ENCODE measurements at places on chromosomes 7 and 10.

GRCh38 chr7:98913026-98913425 is 34.7 kb downstream of the TRRAP start:
- DNase-seq: no peak

DNA sequence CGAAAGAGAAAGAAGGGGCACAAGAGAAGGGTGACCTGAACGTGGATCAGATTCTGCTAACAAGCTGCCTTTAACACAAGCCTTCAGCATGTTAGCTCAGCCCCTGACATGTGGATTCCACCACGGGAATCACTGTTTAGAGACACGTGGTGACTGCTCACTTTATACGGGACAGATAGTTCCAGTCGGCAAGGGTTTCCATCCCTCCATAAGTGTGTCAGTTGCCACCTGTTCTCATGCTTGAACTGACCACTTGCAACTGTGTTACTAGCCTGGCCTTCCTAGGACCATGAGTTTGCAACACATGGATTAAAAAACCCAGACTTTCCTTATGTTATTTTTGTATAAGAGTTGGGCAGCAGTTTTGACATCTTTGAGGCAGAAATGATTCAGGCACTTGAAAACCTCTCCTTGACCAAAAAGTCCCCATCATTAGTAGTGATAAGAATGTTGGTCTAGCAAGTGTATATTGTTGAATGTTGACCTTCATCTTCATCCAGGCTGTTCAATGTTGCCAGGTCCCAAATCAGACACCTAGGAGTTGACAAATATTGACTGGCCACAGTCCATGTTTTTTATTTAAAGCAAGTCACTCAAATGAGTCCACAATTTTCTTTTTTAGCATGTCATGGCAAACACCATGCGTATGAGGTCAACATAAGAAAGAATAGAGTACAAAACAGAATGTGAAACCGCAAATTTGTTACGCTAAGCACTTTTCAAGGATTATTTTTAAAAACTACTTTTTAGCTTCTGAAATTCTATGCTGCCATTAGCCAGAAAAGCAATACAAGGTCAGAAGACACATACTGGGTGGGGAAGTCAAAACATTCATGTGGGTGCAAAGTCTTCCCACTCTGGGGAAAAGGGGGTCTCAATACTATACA is 101.6 kb downstream of the ABLIM1 start:
- no peak for DNase-seq

GRCh38 chr10:65325913-65326312 is 1599.9 kb upstream of the LRRTM3 start:
- no peak for DNase-seq

DNA sequence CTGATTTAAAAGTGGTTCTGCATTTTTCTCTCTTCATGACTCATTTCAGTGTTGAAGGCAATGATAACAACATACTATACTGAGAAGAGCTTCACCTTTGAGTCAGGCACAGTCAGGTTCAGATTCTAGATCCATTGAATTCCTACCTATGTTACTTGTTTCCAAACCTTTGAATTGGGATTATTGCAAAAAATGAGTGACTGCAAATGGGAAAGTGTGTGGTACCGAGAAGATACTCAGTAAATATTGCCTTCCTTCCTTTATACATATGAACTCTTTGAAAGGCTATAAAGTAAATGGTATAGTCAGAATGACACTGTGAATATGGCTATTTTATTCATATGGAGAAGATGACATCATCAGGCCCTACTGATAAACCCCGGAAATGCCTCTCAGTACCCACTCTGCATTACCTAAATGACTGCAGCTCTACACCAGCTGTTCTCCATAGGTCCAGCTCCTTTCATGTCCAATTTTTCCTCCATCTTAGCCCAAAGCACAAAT is 66.7 kb upstream of the FGL2 start:
- DNase-seq: no peak

GRCh38 chr10:82037076-82037475 is 162.1 kb downstream of the NRG3 start:
- DNase-seq: no peak

- DNase-seq: no peak
Measured at GRCh38 chr10:14039968-14040668, 290.6 kb downstream of the FRMD4A start.

GRCh38 chr10:119807960-119808697 is 64.5 kb downstream of the MCMBP start:
- no peak for DNase-seq

GRCh38 chr10:58518775-58519174 is 6.1 kb downstream of the BICC1 start:
- DNase-seq: no peak

Data from stimulated activated CD8-positive, alpha-beta memory T cell treated with anti-CD3 and anti-CD28 coated beads, Interleukin-2, amount 100 ng/mL, for 1 hour (primary cell).